ENCODE measurements at places on chromosomes 12 and 14.

GRCh38 chr14:93962701-93963601 is 13.4 kb downstream of the ASB2 start:
- DNase-seq = peak; percentile 79

DNA sequence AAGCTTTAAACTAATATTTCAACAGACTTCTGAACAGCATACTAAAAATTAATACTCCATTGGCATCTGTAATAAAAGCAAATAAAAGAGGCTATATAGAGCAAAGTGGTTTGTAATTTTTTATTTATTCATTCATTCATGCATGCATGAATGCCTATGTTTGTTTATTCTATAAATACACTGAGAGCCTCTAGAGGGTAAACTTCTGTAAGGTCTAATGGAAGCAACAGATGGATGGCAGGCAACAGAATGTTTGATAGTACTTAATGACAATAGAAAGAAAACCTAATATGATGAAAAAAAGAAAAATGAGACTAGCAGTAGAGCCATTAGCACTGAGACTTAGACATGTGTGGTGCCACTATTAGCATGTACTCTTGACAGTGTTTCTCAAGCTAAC is 253.1 kb downstream of the CCDC91 start:
- no peak for DNase-seq

GRCh38 chr14:23040100-23040499 is 1.9 kb upstream of the PSMB11 start:
- no peak for DNase-seq

DNA sequence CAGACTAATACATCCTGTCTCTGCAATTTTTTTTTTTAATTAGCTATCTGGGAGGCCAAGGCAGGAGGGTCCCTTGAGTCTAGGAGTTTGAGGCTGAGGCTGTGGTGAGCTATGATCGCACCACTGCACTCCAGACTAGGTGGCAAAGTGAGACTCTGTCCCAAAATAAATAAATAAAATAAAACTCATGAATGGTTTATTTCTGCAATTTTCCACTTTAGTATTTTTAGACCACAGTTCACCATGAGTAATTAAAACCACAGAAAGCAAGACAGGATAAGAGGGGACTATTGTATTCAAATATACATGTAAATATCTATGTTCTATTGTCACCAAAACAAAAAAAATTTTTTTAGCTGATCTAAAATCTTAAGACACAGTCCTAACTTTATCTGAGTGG is 17.8 kb downstream of the TAOK3 start:
- DNase-seq = no peak

GRCh38 chr14:54349713-54350112 is 47.1 kb upstream of the CDKN3 start:
- no peak for DNase-seq

DNA sequence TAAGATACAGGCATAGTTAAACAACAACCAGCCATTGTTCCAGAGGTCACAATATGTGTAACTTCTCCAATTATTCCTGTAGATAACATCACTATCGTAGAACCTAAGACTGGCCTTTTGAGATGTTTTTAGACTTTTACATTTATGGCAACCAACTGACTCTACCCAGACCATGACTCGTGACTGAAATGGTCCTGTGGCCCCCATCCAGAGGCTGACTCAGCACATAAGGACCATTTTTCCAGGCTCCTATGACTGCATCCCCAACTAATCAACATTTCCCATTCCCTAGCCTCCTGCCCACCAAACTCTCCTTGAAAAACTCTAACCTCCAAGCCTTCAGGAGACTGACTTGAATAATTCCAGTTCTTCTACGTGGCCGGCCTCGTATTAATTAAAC is 52.6 kb upstream of the NID2 start:
- no peak for DNase-seq

DNA sequence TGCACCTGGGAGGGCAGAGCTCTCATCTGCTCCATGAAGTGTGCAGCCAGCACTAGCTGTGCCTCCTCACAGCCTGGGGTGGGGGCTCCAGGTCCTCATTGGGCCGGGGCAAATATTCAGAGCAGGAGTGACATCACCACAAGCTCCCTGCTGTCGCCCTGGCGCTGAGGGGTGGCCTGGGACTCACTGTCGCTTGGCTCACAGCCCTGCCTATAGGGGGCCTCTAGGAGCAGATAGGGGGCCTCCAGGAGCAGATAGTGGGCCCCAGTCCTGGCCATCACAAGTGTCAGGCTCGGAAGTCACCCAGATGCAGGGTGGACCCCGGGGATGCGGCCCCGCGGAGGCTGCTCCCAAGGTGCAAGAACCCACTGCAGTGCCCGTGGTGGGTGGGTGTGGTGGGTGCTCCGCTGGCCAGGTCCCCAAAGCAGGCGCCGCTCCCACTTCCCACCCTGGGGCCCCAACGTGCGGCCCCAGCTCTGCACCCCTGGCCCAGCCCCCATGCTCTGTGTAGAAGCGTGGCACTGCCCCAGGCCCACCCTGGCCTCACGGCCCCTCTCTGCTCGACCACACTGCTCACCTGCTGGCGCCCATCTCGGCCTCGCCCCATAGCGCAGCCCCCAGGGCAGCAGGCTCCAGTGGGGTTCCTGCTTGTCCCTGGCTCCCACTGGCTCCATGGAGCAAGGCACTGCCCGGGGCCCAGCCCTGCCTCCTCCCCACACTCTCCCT is 18.0 kb downstream of the SYNJ2BP start:
- no peak for DNase-seq

DNA sequence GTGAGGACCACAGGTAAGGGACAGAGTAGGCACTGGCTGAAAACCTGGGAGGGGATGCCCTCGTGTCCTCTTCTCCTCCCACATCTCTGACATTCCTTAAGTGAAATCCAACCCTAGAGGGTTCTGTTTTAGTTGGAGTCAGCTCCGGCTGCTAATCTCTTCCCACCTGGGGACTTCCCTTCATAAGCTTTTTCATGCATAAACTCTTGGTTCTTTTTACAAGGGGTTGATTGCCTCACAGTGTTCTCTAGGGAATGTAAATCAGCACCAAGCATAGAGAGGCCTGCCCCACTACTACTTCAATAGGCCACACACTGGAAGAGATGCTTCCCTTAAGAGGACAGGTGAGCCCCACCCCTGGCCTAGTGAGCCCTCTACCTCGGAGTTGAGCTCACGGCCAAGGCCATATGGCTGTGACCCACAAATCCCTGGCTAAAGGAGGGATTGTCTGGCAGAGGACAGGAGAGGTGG is 3.2 kb upstream of the SYNDIG1L start:
- no peak for DNase-seq

DNA sequence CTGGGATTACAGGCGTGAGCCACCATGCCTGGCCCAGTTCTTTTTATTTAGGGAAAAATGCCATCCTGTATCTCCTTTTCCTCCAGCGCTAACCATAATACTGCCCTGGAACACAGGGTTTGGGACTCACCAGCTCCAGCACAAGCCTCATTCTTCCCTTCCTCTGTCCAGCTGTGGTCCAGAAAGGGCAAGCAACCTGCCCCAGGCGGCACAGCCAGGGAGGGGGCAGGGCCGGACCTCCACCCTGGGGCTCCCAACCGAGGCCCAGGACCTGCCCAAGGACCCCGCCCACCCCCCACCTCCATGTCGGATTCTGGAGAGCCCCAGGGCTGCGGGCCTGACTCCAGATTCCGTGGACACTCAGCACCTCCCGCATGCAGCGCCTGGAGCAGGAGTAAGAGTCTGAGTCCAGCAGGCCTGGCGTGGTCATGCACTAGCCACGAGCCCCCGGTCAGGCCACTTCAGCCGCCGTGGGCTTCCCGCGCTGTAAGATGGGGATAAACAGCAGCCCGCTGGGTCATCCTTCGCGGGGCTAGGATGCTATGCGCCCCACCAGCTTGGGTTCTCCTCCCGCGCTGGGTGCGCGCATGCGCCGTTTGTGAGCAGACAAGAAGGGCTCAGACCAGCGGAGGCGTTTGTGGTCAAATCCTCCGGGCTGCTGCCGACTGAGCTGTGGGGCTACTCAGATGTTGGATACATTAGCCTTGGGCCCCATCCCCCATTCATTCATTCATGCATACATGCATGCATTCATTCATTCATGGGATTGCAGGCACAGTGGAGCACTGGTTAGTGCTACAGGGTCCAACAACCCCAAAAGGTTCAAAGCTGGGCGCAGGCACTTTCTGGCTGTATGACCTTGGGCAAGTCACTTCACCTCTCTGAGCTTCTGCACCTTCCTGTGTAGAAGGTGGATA is 16.3 kb downstream of the TMEM119 start:
- DNase-seq = no peak

DNA sequence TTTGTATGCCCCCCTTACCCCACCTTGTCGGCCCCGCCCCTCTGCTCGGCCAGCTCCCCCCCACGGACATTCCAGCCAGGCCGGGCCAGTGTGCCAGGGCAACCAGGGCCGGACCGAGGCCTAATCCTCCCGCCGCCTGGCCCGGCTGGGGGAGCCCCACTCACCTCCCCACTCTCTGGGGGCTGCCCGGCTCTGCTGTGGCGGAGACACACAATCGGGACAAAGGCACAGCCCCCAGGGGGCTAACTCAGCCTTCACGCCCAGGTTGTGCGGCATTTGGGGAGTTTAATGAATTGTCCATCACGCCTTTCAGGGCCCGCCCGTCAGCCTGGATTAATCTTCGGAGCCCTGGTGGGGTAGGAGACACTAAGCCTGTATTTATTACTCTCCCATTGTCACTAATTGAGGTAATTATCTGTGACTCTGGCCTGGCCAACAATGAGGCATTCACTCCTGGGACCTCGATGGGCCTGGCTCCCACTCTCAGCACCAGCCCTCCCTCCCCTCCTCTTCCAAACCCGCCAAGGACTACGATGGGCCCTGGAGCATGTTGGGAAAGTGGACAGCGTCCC is 8.7 kb downstream of the WNT1 start:
- DNase-seq = no peak

DNA sequence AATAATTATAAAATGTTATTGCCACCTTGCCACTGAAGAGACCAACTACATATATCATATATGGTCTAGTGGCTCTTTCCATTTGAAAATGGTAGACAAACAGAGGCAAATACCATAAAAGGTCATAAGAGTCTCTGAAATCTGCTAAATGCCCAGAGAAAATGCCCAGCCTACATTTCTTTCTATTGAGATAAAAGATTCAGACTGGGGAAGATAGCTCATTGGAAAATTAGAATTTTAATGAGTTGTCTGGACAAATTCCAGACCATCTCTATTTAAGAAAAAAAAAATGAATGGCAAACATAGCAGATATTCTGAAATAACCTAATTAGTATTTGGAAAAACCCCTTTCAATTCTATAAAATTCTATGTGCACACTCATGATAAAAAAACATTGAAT is 79.9 kb upstream of the BBS10 start:
- DNase-seq = no peak

DNA sequence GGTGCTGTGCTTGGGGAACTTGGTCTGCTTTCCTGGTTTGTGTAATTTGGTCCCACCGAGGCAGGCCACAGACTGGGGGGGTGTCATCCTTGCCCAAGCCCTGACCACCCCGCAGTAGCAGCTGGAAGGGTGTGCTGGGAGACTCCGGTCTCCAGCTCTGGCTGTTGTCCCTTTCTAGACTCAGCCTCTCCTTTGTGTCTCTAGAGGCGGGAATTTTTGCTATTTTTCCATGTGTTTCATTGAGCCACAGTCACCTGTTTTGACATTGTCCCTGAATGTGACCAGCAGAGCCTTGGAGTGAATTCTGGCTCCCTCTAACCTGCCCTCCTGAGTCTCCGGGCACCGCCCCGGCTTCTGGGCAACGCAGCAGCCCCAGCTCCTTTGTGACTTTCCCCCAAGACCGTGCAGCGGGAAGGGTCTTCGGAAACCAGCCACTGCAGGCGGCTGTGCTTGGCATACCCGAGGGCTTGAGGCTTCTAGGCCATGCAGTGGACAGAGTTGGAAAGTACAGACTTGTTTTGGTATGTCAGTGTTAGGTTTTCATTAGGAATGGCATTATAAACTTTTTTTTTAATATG is 98.6 kb downstream of the TNFAIP2 start:
- no peak for DNase-seq

DNA sequence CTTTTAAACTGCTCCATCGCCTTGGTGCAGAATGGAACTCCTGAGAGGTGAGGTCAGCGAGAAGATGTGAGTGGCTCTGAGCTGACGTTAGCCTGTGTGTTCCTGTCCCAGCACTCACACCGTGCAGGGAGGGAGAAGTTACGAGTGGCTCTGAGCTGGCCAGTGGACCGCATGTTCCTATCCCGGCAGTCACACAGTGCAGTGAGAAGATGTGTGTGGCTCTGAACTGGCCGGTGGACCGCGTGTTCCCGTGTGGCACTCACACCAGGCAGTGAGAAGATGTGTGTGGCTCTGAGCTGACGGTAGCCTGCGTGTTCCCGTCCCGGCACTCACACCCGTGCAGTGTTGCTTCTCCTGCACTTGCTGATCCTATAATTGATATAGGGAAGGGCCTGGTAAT is 59.9 kb downstream of the VCPKMT start:
- DNase-seq = no peak

- no peak for DNase-seq
These were observed 26.3 kb upstream of the FOS start for GRCh38 chr14:75252254-75252837.

DNA sequence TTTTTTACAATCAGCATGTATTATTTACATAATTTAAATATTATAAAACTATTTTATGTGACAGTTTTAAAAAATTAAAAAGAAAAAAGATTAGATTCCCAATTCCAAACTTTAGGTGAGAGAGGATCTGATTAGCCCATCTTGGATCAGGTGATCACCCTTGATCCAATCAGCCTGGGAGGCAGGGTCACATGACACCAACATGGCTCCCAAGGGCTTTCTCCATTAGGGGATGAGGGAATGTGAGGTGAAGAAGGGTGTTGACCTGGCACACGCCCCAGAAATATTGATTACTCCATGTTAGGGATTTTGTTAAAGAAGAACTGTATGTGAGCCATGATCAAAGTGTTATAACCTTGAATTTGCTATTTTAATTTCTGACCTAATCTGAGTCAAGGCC is 225.4 kb downstream of the RBM19 start:
- DNase-seq = no peak

GRCh38 chr12:77679686-77680085 is 151.0 kb upstream of the NAV3 start:
- DNase-seq = no peak

GRCh38 chr12:8629486-8630033 is 16.9 kb upstream of the AICDA start:
- no peak for DNase-seq

GRCh38 chr12:7448099-7448498 is 4.1 kb upstream of the CD163L1 start:
- no peak for DNase-seq

DNA sequence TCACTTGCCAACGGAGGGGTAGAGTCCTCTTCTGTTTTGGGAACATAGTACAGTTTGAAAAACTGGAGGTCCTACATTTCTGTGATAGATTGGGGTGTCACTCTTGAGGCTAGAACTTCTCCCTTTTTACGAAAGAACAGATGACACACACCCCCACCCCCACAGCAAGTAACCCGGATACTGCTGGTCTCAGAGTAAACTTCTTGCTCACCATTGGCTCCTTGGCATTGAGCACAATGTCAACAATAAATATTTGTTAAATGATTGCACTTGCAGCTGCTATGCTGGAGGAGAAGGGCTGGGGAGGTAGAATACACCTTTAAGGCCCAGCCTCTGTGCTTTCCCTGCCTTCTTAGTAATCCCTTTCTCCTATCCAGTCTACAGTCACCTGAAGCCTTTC is 149.8 kb downstream of the TGFB3 start:
- no peak for DNase-seq

GRCh38 chr12:131552492-131552863 is 158.4 kb upstream of the SFSWAP start:
- DNase-seq = no peak

- no peak for DNase-seq
These were observed 64.2 kb upstream of the DICER1 start for GRCh38 chr14:95221531-95221930.

- DNase-seq = no peak
These were observed 192.1 kb downstream of the SNAPC1 start for GRCh38 chr14:61954306-61954705.

- no peak for DNase-seq
These were observed 219.5 kb upstream of the FKBP4 start for GRCh38 chr12:2575245-2575644.
